HL-60 (cell line): ENCODE measurements at places on chromosomes 4 and X.

DNA sequence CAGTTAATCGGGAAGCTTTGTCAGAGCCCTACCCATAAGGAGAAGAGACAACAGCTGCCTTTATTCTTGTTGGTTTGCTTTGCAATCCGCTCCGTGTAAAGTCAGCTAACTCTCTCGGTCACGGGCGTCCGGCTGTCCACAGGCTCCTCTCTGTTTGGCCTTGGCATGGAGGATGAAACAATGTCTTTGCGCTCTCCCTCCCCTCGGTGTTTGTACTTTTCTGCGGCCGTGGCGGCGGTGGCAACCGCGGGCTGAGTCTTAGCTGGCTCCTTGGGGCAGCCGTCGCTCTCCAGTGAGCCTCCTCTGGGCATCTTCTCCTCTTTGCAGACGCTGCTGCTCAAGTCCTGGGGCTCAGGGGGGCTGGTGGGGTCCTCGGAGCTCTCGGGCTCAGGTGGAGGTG lies 10.6 kb upstream of the IRAK1 start:
- no peak for DNase-seq

GRCh38 chrX:49809891-49810632 lies 19.0 kb upstream of the PAGE4 start:
- DNase-seq, result no peak

DNA sequence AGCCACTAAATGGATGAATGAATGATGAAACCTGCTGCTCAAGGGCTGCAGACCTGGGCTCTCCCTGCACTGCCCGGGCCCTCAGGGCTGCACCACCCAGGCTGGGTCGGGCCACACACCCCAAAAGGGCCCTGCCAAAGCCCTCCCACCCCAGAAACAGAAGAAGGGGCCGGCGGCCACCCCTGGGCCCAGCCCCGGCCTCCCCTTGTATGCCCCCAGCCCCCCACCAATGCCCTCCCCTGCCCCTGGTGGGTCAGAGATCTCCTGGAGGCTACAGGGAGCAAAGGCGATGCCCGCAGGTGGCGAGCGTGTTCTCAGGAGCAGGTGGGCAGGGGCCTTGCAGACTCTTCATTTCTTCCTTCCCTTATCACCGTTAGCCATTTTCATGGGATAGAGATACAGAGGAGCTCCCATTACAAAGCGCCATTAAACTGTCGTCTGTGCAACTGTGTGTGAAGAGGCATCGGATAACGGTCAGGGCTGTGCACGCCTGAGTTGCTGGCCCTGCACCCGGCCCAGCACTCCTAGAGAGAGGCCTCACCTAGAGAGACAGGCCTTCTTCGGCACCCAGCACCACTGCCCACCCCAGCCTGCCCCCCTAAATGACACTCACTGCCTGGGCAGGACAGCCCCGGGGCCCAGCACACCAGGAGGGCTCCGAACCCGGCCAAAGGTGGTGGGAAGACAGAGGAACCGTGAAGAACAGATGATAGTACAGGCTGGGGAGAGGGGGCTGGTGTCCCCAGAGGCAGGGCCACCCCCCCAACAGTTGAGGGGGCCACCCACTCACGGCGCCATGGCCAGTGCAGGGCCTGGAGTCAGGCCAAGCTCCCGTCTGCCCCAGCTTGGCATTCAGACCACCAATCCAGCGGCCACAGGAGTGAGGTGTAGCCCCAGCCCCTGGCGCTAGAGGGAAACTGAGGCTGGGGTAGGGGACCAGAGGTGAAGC lies 133.7 kb downstream of the FAM53A start:
- DNase-seq, result no peak

DNA sequence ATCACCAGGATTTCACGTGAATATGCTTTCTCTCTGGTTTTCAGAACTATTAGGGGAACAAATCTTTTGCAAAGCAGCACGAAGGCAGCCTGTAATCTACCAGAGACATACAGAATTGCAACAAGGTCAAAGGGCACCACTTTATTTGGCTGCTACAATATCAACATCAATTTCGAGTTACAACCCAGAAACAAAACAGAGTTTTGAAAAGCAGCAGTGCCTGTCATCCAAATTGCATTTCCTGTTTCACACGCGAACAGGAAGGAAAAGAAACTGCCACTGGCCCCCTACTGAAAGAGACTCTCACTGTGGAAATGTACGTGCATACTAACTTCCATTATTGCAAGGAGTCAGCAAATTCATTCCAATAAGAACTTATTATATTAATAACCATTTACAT lies 17.1 kb upstream of the C1QTNF7 start:
- DNase-seq, result peak; percentile 71

GRCh38 chr4:184280591-184281071 lies 63.0 kb upstream of the ENPP6 start:
- DNase-seq, result no peak

DNA sequence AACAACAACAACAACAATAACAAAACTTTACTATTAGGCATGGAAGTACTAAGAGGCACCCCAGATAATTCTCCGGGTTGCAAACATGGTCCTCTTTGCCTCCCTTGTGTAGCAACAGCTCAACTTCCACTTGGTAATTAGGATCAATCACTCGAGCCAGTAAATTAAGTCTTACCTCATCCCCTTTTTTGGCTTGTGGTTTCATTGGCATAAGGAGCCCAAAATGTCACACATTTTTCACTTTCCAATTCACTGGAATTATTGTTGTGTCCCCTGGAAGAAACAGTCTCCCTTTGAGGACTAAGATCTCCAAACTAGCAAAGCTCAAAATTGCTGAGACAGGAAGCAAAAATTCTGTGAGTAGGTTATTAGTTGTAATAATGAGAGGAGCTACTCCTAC lies 49.2 kb upstream of the HSD17B10 start:
- DNase-seq, result no peak

DNA sequence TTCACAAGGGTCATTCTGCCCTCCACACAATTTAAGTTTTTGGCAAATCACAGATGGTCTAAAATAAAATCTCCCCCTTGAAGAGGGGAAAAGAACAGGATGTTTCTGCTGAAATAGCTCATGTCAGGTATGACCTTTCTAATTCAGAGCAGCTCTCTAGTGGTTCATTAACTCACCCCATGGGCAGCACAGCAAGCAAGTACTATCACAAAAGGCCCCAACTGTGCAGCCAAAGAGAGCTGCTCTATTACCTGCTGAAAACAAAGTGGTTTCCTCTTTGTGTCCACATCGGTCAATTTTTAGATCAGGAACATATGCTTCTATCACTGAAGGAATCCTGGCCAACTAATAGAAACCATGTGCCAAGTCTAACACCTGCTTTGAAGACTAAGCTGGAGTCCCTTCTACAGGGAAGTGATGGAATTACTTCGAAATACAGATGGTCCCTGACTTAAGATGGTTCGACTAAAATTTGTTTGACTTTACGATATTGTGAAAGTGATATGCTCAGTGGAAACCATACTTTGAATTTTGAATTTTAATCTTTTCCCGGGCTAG lies 164.3 kb downstream of the ENOX2 start:
- DNase-seq, result no peak

DNA sequence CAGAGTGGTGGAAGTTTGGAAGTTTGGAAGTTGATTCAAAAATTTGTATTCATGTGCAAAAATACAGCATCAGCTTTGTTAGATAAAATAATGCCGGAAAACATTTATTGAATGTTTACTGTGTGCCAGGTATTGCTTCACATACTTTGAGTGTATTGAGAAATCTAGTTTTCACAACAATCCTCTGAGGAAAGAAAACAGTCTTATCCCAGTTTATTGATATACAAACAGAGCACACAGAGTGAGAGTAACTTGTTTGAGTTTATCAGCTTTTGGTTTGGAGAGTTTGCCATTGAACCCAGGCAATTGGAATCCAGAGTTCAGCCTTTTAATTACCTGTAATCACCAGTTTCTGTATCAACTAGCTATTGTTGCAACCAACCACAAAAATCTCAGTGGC lies 127.2 kb upstream of the RPS6KA3 start:
- DNase-seq, result no peak

- peak; percentile 62 for DNase-seq
Measured at GRCh38 chrX:20412871-20413486, 146.3 kb upstream of the RPS6KA3 start.

DNA sequence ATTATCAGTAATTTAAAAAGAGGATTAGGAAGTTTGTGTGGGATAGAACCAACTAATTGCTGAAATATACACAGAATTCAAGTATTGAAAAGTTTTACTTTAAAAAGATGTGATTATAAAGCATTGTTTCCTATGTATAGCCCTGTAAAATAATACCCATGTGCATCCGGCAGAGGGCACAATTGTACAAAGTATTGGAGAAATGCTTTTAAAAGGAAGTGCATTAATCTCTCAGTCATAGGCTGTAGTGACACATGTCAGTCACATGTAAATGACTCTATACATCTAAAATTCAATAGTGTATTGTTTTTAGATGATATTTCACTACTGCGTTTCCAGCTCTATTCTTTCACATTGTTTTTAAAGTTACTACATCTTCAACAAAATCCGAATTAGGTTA lies 9.7 kb upstream of the GEMIN8 start:
- peak; percentile 62 for DNase-seq

DNA sequence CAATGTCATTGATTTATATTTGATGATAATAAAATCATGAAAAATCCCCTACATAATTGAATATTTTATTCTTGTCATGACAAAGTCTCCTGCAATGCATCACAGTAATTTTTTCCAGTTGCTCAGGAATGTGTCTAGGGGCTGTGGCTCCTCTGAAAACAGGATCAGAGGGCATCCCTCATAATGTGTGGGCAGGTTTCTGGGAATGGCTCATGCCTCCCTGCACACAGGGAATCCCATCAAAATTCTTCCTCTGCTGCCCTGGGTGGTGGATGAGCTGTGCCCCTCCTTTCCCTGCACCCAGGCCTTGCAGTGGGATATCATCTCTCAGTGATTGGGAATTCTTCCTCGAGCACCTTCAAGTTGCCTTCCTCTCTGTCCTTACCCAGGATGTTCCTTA lies 20.4 kb upstream of the PUDP start:
- no peak for DNase-seq

DNA sequence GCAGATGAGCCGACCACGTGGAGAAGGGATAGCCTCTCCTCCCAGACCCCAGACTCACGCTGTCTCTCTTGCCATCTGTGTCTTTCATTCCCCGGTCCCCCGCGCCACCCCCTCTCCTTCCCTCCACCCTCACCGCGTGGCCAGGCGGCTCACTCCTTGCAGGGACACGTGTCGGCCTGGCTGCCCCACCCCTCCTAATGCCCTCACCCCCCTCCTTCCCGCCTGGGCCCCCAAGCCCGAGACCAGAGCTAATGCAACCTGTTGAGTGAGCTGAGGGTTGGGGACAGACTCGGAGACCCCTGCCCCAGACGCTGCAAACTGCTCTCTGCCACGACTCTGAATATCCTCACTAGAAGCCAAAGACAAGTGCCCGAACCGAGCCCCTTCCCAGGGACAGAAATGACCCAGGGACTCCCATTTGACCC lies 1.8 kb downstream of the SLC38A5 start:
- peak; percentile 62 for DNase-seq

DNA sequence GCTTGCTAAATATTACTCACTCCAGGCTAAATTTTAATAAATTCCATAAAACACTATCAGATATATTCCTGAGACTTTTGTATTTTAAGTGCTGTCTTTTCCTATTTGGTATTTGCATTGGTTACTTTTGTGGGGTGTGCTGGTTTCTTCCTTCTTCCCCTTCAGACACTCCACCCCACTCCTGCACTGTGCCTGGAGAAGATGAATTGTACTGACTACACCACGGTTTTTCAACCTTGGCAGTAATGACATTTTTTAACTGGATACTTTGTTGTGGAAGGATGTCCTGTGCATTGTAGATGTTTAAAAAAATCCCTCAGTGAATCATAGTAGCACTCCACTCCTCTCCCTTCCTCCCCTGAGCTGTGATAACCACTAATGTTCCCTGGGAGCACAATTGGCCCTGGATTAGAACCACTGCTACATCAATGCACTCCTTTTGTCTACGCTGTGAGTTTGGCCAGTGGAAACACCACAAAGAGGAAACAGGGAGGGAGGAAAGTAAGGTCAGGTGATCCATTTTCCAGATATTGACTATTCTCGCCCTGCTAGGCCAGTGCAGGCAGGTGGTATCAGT lies 36.3 kb downstream of the SNCA start:
- no peak for DNase-seq

DNA sequence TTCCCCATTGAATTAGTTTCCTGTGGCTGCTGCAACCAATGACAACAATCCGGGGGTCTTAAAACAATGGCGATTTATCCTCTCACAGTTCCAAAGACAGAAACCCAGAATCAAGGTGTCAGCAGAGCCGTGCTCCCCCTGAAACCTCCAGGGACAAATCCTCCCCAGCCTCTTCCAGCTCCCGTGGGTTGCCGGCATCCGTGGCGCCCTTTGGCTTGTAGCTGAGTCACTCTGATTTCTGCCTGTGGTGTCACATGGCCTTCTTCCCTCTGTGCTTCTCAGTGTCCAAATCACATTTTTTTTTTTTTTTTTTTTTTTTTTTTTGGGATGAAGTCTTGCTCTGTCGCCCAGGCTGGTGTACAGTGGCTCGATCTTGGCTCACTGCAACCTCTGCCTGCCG lies 64.5 kb upstream of the STX18 start:
- no peak for DNase-seq

GRCh38 chrX:132877954-132878536 lies 80.4 kb downstream of the HS6ST2 start:
- DNase-seq, result no peak

DNA sequence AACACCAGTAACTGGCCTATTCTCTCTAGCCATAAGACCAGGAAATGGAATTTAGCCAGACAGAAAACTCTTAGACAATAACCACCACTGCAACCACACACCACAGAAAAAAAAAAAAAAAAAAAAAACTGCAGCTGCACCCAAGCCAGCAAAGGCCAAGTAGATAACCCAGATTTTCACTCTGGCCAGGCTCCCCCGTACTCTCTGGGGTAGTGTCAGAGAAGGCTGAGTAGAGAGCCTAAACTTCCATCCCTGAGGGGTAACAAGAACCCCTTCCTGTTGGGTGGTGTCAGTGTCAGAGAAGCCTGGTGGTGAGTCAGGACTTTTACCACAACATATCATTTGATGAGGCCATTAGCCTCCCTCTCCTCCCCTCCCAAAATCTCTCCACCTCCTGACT lies 5.6 kb upstream of the DLG3 start:
- DNase-seq, result no peak

GRCh38 chrX:13511241-13511943 lies 58.0 kb upstream of the EGFL6 start:
- no peak for DNase-seq

DNA sequence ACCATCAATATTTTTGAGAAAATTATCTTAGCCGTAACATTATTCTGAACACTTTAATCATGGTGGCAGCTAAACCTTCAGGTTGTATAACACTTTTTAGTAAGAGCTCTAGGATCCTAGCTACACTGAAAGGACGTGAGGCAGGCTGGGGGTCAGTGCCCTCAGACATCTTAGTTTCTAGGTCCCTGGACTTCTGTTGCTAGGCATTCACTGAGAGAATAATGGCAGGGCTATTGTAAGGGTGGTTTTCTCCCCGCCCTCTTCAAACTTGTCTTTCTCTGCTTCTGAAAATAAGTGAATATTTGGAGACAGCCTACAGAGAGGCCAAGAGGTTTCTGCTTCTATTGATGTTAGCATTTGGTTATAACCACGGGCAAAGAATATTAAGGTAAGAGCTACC lies 15.4 kb upstream of the MMRN1 start:
- no peak for DNase-seq
